ENCODE measurements at places on chromosomes 7 and 10.

- DNase-seq = no peak
Observed at GRCh38 chr7:21784989-21785388, 160.7 kb downstream of the CDCA7L start.

DNA sequence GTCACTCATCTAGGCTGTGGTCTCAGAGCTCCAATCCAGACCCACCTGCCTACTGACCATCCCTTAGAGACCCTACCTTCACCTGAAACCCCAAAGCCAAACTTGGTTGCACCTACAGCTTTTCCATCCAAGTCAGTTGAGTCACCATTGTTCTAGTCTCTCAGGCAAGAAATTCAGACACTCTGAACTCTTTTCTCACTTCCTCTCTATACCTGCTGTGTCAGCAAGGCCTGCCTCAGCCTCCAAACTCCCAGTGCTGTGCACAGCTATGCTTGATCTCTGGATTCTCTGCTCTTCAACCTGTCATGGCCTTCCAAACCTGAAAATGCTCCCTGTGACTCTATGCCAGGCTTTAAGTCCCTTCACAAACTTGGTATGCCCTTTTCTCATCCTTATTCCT, 47.4 kb upstream of the MTURN start:
- no peak for DNase-seq

- DNase-seq = no peak
Observed at GRCh38 chr7:159027789-159028507, 116.7 kb downstream of the VIPR2 start.

DNA sequence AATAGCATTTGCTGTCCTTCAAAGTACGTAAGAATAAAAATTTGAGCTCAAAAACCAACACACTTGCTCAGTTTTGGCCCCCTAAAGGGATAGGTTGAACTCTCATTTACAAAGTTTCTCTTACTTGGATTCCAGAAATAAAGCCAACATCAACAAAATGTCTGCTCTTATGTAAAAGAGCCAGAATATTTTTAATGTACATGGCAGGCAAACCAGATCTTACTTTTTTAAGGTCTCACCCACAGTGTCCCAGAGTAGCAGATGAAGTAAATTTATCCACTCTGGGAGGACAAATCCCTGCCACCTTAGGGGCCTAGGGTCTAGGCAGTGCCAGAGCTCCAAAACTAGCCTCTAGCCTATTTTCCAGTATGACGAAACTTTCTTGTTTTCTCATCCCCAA, 159.6 kb downstream of the SKAP2 start:
- no peak for DNase-seq

DNA sequence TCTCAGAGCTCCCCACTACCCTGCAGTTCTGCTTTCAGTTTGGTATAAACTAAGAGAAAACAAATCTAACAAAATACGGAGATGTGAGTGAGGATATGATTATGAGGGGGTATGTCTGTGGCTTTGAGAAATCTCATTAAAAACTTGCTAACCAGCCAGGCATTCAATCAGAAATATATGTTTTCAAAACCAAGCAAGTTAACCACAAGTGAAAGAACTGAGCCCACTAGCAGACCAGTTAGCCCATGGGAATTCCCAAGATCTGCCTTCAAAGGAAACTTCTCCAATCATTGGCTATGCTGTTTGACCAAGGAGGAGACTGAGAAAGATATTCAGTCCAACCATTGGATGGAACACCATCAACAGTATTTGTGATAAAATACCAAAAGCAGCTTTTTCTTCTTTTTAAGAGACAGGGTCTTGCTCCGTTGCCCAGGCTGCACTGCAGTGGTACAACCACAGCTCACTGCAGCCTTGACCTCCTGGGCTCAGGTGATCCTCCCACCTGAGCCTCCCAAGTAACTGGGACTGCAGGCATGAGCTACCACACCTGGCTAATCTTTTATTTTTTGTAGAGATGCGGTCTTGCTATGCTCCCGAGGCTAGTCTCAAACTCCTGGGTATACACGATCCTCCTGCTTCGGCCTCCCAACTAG, 41.2 kb downstream of the FGFR2 start:
- no peak for DNase-seq

GRCh38 chr10:73517166-73517888, 21.5 kb upstream of the PPP3CB start:
- no peak for DNase-seq

Measured in activated CD4-positive, alpha-beta T cell treated with anti-CD3 and anti-CD28 coated beads, Interleukin-2, amount 50 U/mL, for 16 hours (primary cell).